ENCODE measurements at places on chromosomes 12 and 14.

DNA sequence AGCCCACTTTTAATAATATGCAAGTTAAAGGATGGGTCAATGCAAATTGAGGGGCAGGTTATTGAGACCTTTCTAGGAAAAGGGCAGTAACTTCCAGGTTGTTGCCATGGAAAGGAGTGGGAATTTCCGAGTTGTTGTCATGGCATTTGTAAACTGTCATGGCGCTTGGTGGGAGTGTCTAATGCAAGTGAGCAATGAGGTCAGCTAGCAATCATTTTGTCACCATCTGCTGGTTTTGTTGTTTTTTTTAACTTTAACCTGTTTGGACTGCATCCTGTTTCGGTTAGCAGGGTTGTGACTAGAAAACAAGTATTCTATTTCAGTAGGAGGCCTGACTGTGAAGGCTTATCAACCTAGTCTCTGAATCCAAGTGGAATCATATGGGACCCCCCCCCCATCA lies 85.8 kb upstream of the TSPAN11 start:
- DNase-seq: no peak

- no peak for DNase-seq
These were observed 9.5 kb downstream of the NDRG2 start for GRCh38 chr14:21015312-21015711.

DNA sequence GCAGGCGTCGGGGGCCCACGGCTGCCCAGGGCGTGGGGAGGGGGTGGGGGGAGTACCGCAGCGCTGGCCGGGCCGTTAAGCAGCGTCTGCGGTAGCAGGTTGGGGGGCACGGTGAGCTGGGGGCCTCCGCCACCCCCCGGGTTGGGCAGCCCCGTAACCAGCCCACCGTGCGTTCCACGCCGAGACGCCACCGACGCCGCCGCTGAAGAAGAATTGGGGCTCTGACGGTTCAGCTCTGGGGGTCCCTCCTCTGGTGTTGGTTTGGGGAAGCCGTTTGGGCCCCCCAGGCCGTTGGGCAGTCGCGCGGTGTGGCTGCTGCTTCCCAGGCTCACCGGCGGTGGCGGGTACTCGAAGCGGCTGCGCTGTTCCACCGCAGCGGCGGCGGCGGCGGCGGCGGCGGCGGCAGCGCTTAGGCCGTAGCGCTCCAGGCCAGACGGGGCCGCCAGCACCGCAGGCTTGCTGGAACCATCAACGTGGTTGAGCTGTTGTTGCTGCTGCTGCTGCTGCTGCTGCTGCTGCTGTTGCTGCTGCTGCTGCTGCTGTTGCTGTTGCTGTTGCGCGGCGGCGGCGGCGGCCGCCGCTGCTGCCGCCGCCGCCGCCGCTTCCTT lies 1.5 kb downstream of the IRF2BPL start:
- DNase-seq: peak; percentile 80

DNA sequence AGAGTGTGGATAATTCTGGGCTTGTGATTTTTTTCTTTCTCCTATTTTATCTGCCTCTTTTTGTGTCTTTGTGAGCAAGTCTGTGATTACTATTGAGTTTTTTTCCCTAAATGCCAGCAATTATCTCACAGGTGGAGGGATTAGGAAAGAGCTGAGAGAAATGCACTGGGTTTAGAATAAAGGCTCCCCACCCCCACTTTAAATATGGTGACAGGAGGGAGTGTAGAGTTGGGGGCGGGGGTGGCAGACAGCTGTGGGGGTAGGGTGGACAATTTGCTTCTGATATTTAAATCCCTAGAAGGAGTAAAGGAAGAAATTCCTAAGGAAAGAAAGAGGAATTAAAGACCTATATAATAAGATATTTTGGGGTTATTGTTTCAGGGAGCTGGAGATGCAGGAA lies 145.9 kb downstream of the NRXN3 start:
- no peak for DNase-seq

DNA sequence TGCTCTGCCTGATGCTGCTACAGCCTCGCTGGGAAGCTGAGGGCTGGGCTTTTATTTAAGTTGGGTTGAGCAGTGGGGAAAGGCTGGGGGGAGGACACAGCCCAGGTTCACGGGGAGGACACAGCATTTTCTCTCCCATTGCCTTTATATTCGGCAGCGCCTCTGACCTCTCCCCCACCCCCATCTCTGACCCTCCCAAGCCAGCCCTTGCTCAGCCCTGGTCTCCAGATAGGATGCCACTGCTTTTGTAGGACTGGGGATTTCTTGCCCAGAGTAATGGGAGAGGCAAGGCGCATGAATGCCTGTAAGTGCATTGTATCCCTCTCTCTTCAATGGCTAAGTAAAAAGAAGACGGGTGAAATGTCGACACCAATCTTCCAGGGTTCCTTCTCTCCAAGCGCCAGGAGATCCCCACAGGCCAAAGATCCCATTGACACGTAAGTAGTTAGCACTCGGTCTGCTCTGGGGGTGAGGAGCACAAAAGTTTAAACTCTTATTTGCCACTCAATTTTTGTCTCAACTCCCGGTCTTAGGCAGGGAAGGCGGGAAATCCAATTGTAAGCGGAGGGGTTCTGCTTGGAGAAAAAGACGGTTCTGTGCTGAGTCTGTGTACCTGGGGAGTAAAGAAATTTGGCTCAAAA lies 4.6 kb downstream of the HOXC4 start:
- no peak for DNase-seq

GRCh38 chr12:16901946-16902345 lies 296.0 kb upstream of the LMO3 start:
- DNase-seq: no peak
